ENCODE measurements at places on chromosomes 3 and 15.

DNA sequence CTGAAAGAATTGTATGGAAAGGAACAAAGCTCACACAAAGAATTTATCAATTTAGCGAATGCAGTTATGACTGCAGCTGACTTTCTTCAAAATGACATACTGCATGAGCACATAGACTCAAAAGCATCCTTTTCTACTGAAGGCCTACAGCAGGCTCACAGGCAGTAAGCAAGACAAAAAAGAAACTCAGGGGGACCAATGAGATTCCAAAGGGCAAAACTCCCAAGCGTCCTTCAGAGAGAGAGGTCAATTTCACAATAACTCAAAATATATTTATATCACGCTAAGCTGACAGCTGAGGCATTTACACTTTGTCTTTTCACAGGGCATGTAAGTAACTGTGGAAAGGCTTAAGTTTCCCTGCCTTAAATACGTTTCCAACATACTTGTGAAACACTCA lies 427.9 kb upstream of the RASGRP1 start:
- DNase-seq = no peak

- no peak for DNase-seq
Observed at GRCh38 chr15:33454346-33454745, 143.6 kb downstream of the RYR3 start.

GRCh38 chr15:66757521-66757920 lies 55.5 kb downstream of the SMAD6 start:
- no peak for DNase-seq

GRCh38 chr3:140128631-140129030 lies 193.6 kb downstream of the CLSTN2 start:
- no peak for DNase-seq

- no peak for DNase-seq
Observed at GRCh38 chr3:17069754-17070153, 185.0 kb downstream of the PLCL2 start.

DNA sequence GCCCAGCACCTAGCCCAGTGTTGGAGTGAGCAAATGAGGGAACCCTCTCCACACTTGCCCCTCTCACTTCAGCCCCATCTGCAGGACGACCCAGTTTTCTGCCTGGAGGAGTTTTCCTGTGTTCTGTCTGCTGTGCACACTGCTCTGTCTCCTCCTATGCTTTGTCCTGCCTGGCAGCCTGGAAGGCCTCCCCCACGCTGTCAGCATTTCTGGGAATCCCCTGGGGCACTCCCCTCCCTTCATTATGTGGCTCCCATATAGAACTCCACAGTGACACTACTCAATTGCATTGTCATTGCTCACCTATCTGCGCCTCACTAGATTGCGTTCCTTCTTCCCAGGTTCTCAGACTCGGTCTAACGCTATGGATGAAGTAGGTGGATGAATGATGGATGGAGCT lies 13.9 kb downstream of the CLSTN2 start:
- no peak for DNase-seq

- no peak for DNase-seq
Observed at GRCh38 chr3:64440498-64440897, 215.2 kb upstream of the PRICKLE2 start.

DNA sequence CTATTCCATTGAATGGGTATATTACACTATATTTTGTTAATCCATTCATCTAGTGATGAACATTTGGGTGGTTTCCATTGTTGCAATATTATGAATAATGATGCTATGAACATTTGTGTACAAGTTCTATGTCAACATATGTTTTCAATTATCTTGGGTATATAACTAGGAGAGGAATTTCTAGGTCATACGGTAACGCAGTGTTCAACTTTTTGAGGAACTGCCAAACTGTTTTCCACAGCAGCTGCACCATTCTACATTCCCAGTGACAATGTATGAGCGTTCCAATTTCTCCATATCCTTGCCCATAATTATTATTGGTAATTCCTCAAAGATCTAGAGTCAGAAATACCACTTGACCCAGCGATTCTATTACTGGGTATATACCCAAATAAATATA lies 24.1 kb upstream of the RORA start:
- DNase-seq = no peak
